ENCODE measurements at places on chromosomes 4 and X.

GRCh38 chr4:189048119-189048518 lies 892.6 kb upstream of the FRG1 start:
- DNase-seq, result no peak

DNA sequence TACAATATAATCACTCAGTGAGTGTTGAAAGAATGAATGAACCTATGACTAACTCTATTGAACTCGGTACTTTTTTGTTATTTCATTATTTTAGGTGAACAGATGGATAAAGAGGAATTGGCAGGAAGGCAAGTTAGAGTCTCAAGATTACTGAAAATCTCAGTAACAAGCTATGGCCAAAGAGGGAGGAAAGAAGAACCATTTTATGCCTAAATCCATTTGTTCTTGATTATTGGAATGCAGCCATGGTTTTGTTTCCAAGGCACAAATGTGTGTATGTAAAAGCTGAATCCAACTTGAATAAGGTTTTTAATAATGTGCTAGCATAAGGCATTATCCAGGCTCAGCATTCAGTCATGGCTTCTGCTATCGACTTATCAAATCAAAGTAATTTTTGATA lies 196.4 kb downstream of the DTHD1 start:
- DNase-seq, result no peak

DNA sequence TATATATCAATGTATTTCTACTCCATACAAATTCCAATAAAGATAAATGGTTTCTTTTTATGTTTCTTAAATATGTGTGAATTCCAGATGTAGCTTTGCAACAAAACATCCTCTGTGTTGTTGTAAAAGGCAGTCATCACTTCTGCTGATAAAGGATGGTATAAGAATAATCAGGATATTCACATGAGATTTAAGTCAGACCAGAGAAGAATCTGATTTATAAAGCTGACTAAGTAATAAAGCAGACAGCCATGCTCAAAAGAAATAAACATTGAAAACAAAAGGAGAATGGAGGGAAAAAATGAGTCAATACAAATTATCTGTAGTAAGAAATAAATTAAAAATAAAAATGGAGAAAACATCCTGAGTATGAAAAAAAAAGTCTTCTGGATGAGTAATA lies 27.0 kb upstream of the SLC7A11 start:
- no peak for DNase-seq

DNA sequence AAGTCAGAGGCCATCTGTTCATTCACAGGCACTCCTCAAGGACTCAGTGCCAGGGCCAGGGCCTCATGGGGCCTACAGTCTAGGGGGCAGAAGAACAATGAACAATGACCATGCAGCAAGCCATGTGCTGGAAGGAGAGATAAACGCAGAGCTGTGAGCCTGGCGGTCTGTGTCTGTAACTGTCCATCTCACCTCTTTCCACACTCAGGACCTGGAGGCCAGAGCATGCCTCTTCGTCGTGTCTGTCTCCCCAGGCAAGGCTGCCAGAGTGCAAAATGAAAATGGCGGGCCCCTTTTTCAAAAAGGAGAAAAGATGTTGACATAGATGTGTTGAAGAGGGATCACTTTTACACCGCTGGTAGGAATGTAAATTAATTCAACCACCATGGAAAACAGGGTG lies 78.5 kb downstream of the MSX1 start:
- DNase-seq, result no peak

GRCh38 chrX:80016182-80016581 lies 1.6 kb downstream of the TBX22 start:
- no peak for DNase-seq

- peak; percentile 2 for DNase-seq
These were observed 179.5 kb upstream of the TBL1X start for GRCh38 chrX:9285342-9285771.
